Left kidney (tissue), 8 donors: ENCODE measurements at places on chromosomes 5 and 9. TPM values are rescaled to one million over a fixed set of nuclear protein-coding genes. Genes with fewer than 3 reads are reported as not detected.

MEIKIN gene
- not detected for polyA plus RNA-seq

C9orf43 gene
- polyA plus RNA-seq = 2.3 TPM

TXNDC8 gene
- not detected for polyA plus RNA-seq

SHOC1 gene
- 1.5 TPM for polyA plus RNA-seq

SOHLH1 gene
- polyA plus RNA-seq = not detected

CATSPER3 gene
- 1.7 TPM for polyA plus RNA-seq

IRX4 gene
- polyA plus RNA-seq = 0.48 TPM

PCDHB1 gene
- 0.13 TPM for polyA plus RNA-seq

INSL6 gene
- 0.60 TPM for polyA plus RNA-seq

BARX1 gene
- polyA plus RNA-seq = 0.25 TPM

ACTBL2 gene
- polyA plus RNA-seq = not detected

MARVELD2 gene
- 30.5 TPM for polyA plus RNA-seq

NOXA1 gene
- 6.7 TPM for polyA plus RNA-seq

ZNF658 gene
- polyA plus RNA-seq = 9.2 TPM

TAF11L12 gene
- not detected for polyA plus RNA-seq

IFNA13 gene
- not detected for polyA plus RNA-seq

PCDHGA11 gene
- polyA plus RNA-seq = 5.1 TPM

STPG3 gene
- 1.5 TPM for polyA plus RNA-seq

C9orf50 gene
- 0.30 TPM for polyA plus RNA-seq
